ENCODE measurements at places on chromosomes 6 and 20.

DNA sequence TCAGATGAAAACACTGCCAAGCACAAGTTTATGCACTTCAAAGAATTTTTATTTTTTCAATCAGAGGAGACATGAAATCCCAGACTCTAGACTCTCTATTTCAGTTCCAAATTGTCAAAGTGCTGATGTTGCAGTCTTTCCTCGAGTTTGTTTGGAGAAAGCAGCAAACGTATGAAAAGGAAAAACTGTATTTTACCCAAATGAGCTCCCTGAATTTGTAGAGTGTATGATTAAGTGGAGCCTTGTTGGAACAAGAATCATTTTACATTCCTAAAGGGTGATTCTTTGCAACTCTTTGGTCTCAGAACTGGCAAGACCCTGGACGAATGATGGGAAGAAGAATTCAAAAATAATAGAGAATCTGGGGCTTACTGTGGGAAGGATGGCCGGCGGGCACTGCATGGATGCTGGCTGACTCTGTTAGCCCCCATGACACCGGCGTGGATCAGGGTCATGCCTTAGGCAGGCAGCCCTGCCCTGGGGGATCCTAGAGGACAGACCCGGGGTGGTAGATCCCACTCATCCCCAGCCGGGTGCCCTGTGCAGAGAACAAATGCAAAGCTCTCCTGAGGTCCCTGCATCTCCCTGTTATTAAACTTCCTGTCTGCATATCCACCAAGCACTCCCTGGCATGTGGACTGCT lies 207.4 kb downstream of the FNDC1 start:
- no peak for DNase-seq

DNA sequence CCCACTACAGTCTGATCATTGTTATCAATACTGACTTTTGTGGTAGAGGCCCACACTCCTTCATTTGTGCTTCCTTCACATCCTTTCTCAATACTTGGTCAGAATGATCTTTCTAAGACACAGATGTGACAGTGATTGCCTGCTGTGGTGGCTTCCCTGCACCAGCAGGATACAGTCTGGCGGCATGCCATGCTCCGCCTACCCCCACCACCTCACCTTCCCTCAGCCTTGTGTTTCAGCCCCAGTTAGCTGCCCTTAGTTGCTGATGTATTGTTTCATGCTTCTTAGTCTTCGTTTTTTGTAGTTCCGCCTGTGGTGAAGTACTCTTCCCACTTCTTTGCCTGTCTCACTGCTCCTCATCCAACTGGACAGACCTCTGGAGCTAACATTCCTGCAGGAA lies 10.9 kb downstream of the LRRC1 start:
- peak; percentile 14 for DNase-seq

- DNase-seq = no peak
Observed at GRCh38 chr6:136613477-136613876, 63.3 kb upstream of the MAP7 start.

- DNase-seq = no peak
Observed at GRCh38 chr6:150245148-150245935, 102.5 kb downstream of the PPP1R14C start.

- DNase-seq = no peak
Observed at GRCh38 chr6:38164671-38165108, 345.2 kb downstream of the ZFAND3 start.

- DNase-seq = no peak
Observed at GRCh38 chr6:74720923-74721322, 484.9 kb downstream of the COL12A1 start.

Data from common myeloid progenitor, CD34-positive (primary cell).